ENCODE measurements at places on chromosomes 11 and 22.

- no peak for DNase-seq
Measured at GRCh38 chr11:110432713-110433392, 3.1 kb downstream of the FDX1 start.

DNA sequence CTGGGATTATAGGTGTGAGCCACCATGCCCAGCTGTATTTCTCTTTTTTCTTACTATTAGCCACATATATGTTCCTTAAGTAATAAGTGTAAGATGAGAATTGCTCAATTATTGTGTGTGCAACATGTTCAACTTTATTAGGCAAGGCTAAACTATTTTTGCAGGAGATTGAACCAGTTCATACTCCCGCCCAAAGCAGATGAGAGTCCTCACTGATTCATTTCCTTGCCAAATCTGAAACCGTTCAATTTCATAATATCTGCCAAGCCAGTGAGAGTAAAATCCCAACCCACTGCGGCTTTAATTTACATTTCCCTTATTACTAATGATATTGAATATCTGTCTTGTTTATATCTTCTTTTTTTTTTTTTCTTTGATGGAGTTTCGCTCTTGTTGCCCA is 48.4 kb downstream of the KCNJ4 start:
- no peak for DNase-seq

DNA sequence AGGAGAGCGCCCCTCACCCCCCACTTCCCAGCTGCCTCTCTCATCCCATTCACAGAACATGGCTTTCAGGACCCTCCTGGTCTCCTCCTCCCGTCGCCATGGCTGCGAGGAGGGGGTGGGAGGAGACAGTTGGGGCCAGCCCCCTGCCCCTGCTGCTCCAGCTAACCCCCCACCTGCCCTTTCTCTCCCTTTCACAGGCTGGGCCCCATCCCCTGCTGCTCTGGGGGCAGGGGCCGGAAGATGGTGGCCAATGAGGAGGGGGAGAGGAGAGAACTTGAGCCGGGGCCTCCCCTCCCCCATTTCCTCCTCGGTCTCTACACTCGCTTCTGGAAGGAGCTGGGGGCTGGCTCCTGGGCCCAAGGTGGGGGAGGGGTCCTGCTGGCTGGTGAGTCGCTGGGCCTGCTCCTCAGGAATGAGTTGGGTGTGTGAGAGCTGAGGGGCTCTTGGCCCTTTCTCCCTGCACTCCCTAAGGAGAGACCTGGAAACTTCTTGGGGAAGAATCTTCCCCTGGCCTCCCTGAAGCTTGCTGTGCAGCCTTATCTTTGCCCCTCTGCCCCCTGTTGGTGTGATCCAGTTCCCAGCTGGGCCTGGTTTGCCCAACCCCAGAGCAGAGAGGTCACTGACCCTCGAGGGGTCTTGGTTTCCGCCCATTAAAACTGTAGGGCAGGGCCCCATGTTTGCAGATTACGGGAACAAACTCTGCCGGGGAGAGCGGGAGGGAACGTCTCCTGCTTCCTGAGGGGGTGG is 10.2 kb downstream of the YPEL4 start:
- peak; percentile 56 for DNase-seq

- DNase-seq: no peak
Measured at GRCh38 chr11:76276046-76276780, 69.9 kb upstream of the WNT11 start.

- no peak for DNase-seq
Measured at GRCh38 chr11:34864424-34864823, 51.8 kb downstream of the APIP start.

DNA sequence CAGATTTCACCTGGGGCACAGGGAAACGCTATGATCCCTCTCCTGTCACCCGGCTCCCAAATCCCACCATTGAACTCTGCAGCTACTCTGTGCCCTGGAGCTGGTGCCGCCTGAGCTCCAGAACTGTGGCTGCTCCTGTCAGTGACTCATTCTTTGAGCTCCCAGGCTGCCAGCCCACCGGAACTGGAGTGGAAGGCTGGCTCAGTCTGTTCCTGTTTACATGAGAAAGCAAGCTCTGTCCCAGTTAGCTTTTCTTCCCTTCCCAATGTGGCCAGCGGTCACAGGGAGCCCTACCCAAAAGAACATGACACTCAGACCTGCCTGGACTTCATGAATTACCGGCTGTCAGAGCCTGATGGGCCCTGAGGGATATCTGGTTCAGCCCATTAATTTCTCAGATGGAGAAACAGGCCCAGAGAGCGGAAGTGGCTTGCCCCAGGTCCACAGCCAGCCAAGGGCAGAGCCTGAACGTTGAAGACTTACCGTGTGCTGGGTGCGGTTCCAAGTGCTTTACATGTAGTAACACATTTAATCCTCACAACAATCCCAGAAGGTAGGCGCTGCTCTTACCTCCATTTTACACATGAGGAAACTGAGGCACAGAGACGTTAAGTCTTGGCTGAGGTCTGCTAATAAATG is 23.8 kb upstream of the IGSF22 start:
- peak; percentile 82 for DNase-seq

DNA sequence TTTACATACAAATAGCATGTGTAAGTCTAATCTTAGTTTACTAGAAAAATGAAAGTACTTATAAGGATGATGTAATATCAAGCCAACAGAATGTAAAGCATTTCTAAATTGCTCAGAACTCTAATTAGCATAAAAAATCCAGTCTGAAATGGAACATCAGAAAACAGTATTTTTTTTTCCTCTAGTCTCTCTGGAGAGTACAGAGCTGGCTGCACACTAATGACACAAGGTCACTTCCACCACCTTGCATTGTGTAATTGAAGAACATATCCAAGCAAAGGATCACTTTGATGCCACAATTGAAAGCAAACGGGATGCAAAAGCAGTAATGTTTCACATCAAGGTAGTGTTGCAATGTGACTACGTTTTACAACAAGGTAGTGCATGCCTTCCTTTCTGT is 548.0 kb upstream of the LUZP2 start:
- no peak for DNase-seq

- no peak for DNase-seq
Measured at GRCh38 chr22:29854432-29854831, 16.4 kb upstream of the ASCC2 start.

DNA sequence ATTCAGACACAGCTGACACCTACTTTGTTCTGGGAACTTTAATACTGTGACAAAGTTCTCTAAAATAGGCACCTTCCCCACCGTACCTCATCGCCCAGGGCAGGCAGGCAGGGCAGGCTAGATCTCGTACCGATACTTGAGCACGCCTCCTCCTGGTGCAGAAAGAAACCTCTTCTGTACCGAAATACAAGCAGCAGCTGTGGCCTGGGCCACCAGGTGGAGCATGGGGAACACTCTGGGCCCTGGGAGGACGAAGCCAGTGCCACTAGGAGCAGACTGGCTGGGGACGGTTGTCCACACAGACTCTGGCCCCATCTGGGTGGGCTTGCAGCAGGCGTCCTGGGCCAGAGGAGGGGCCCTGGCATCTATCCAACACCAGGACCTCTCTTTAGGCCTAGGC is 12.8 kb downstream of the PMM1 start:
- peak; percentile 76 for DNase-seq

GRCh38 chr11:89484896-89485295 is 6.3 kb downstream of the NOX4 start:
- no peak for DNase-seq

DNA sequence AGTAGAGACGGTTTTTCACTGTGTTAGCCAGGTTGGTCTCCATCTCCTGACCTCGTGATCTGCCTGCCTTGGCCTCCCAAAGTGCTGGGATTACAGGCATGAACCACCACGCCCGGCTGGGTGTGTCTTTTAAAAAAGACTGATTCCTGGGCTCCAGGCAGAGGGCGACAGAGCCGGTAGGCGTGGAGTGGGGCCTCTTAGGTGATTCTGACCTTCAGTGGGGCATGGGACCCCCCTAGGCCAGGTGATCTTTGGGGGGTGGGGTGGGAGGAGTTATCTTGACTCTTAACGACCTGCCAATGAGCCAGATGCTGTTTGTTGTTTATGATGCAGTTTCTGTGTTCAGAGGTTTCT is 12.9 kb upstream of the SORL1-AS1 start:
- DNase-seq: no peak

DNA sequence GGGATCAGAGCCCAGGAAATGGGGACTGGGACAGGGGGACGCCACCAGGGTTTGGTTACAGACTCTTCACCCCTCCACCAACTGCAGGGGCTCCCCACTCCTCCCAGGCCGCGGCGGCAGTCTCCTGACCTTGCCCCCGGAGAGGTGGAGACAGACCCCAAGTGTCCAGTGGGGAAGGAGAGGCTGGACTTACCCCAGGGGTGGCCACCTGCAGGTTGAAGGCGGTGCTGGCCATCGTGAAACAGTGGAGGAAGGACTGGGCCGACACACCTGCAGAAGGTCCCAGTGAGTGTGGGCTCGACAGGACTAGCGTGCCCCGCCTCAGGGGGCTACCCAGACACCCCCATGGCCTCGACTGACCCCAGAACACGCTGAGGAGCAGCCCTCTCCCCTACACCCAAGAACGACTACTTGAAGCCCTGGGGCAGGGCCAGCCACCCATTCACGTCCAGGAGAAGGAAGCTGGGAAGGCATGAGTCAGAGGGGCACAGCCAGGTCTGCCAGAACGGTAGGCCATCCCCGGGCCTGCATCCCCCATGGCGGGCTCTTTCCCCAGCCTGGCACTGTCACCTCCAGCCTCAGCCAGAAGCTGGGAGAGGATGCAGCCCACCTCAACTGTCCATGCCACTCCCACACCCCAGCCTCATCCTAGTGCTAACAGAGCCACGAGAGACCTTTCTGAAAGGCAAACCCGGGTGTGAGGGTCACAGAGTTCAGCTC is 2.3 kb downstream of the GATD1 start:
- DNase-seq: peak; percentile 59

- DNase-seq: no peak
Measured at GRCh38 chr11:11076879-11077278, 219.0 kb upstream of the ZBED5 start.

DNA sequence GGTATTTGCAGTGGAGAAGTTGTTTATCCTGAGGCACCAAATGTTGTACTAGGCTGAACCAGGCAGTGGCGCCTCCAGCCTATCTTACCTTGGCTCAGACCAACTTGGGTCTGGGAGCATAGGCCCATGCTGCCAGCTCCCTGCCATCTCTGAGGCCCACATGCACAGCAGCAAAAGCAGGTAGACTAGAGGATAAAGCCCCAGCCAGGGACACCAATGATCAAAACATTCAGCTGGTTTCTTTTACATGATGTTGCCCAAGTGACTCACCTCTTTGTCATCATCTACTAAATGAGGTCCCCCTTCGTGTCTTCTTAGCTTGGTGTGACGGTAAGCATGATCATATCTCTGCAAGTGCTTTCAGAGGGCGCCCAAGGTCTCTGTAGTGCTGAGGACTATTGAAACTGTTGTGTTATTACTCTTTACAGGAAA is 112.1 kb upstream of the DRD2 start:
- DNase-seq: no peak

DNA sequence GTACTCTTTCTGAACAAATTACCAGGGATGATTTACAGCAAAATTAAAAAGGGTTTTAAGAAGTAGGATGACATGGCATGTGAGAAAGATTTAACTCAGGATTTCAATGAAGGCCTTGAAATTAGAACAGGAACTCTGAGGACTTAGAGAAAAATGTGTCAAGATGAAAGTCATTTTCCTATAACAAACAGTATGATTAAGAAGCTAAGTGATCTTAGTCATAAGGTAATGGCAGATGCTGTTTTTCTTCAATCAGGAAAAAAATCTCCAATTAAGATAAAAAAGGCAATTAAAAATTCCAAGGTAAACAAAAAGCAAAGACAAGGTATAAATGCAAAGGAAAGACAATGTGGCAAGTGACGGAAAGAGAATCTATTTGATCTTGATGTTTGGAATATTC is 73.5 kb downstream of the GAB2 start:
- no peak for DNase-seq

- no peak for DNase-seq
Measured at GRCh38 chr11:76634886-76635285, 35.7 kb downstream of the LRRC32 start.

DNA sequence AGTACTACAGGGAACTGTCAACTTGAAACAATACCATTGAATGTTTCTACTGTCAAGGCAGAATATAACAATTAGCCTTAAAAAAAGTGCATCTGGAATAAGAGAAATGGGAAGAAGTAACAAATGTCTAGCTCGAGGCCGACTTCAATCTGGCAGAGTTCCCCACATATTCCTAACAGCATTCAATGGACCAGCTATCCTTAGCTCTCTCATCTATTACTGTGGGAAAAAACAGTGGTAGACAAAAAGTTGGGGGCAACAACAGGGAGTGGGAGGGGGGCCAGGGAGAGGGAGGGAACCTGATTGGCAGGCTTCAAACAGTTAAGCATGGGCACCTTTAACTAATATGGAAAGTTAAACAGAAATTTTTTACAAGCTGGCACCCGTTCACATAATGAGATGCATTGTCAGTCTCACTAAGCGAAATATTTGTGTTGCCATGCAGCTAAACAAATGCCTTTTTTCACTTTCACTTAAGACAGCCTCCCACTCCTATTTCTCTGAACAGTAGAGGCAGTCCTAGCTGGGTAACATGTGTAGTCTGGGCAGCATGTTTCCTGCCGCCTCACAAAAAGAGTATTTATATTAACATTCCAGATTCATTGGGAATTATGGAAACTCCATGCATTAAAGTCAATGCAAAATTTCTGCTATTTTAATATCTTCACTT is 62.2 kb upstream of the SOX6 start:
- no peak for DNase-seq

GRCh38 chr22:20212754-20213699 is 55.1 kb downstream of the RTN4R start:
- no peak for DNase-seq

GRCh38 chr11:69055598-69056516 is 7.1 kb downstream of the TPCN2 start:
- DNase-seq: no peak

- no peak for DNase-seq
Measured at GRCh38 chr11:33777906-33778305, 3.6 kb upstream of the FBXO3 start.
